Forelimb muscle (tissue), 1 donor: ENCODE measurements at places on chromosomes 2 and 18. TPM values are rescaled to one million over a fixed set of nuclear protein-coding genes. Genes with fewer than 3 reads are reported as not detected.

GRCh38 chr2:238267884-238268680 is 20.3 kb downstream of the PER2 start:
- no peak for DNase-seq

- no peak for DNase-seq
These were observed 30.9 kb upstream of the ICOS start for GRCh38 chr2:203905656-203906055.

The LRP1B gene
- 2.2 TPM for polyA plus RNA-seq

DNA sequence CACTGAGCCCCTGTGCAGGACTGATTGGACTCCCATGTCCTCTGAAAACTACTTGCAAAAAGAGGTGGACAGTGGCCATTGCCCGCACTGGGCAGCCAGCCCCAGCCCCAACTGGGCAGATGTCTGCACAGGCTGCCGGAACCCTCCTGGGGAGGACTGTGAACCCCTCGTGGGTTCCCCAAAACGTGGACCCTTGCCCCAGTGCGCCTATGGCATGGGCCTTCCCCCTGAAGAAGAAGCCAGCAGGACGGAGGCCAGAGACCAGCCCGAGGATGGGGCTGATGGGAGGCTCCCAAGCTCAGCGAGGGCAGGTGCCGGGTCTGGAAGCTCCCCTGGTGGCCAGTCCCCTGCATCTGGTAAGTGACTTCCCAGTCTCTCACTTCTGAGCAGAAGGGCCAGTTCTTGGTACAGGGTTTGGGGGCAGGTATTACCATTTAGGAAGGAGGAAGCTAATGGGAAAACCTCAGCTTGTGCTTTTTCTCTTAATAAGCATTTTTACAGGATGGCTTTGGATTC is 44.1 kb downstream of the TNFRSF11A start:
- DNase-seq = no peak

- DNase-seq = no peak
These were observed 6.1 kb upstream of the GPC1 start for GRCh38 chr2:240429341-240429871.

- DNase-seq = no peak
These were observed 6.1 kb upstream of the AMMECR1L start for GRCh38 chr2:127891811-127892210.

DNA sequence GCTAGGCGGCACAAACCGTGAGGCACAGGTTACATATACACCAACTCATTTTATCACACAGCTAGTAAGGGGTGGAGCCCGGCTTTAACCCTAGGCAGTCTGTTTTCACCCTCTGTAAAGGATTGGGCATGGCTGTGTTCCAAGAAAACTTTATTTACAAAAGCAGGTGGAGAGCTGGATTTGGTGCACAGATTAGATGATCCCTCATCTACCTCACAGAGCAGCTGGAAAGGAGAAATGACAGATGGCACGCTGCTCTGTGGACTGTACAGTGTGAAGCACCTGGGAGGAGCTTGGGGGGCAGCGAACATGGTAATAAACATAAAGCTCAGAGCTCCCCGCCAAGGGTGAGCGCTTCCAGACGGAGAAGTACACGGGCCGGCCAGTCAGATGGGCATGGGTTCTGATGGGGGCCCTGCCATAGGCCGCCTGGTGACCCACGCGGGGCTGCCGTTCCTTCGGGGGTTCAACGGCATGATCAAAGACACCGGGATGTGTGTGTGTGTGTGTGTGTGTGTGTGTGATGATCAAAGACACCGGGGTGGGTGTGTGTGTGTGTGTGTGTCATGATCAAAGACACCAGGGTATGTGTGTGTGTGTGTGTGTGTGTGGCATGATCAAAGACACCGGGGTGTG is 862 bp upstream of the TMEM177 start:
- DNase-seq = no peak

DNA sequence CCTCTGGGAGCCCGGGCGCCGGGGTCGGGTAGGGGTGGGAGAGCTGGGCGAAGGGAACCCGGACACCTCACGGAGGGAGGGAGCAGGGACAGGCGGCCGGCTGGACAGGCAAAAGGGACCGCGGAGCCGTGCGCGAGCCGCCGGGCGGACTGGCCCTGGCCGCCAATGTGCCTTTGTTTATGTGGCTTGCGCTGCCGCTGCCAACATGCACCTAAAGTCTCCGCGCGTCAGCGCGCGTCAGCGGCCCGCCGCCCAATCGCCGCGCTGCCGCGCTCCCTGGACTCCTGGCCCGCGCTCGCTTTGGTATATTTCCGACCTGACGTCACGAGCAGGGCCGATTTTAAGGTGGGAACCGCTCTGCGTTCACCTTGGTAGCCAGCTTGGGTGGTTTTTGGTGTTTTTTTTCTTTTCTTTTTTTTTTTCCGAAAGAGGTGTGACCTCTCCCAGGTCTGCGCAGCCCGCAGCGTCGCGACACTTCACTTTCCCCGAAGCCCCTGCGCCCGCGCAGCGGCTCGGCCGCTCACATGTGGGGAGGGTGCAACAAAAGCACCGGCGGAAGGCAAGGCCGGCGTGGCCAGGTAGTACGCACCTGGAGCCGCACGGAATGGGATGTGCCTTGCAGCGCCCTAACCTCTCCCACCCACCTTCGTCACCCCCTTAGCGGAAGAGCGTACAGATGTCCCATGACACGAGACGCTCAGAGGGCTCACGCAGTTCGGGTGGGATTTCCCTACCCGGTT is at the start of gene NR4A2:
Gene NR4A2, minus strand, starts transcription at position 188 of the 740 bp plus-strand sequence. CDS start 2,535 bp downstream, outside the sequence.
- DNase-seq = no peak

GRCh38 chr2:26008851-26009566 is 24.9 kb upstream of the RAB10 start:
- no peak for DNase-seq

The MAP3K19 gene
- polyA plus RNA-seq = not detected

GRCh38 chr2:240140511-240140910 is at the start of gene OTOS:
TSS of gene OTOS (minus strand) at chr2:240140658. CDS start at chr2:240140326, 332 bp downstream.
- DNase-seq = no peak

DNA sequence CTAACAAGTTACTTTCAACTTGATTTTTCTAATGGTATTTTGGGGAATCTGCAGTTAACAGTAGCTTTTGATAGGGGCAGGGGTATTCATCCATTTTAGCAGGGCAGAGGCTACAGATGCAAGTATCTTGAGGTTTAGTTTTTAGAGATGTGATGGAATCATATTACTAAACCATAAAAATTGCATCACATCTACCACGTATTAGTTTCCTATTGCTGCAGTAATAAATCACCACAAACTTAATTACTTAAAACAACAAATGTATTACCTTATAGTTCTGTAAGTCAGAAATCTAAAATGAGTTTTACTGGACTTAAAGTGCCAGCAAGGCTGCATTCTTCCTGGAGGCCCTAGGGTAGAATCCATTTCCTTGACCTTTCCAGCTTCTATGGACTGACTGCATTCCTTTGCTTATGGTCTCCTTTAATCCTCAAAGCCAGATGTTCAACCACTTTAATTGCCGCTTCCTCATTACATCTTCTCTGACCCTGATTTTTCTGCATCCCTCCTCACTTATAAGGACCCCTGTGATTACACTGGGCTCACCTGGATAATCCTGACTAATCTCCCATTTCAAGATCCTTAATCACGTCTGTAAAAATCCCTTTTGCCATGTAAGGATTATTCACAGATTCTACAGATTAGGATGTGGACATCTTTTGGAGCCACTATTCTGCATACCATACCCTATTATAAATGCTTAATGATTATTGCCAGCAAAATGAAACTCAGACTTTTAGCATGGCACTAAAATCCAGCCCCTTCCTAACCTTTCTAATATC is 21.9 kb upstream of the EXOC6B start:
- DNase-seq = no peak

- DNase-seq = no peak
These were observed 54.6 kb upstream of the TNP1 start for GRCh38 chr2:216914491-216914890.

- no peak for DNase-seq
These were observed 69.4 kb downstream of the TET3 start for GRCh38 chr2:74053959-74054715.

- no peak for DNase-seq
These were observed 7.5 kb downstream of the TMSB10 start for GRCh38 chr2:84912984-84913383.

DNA sequence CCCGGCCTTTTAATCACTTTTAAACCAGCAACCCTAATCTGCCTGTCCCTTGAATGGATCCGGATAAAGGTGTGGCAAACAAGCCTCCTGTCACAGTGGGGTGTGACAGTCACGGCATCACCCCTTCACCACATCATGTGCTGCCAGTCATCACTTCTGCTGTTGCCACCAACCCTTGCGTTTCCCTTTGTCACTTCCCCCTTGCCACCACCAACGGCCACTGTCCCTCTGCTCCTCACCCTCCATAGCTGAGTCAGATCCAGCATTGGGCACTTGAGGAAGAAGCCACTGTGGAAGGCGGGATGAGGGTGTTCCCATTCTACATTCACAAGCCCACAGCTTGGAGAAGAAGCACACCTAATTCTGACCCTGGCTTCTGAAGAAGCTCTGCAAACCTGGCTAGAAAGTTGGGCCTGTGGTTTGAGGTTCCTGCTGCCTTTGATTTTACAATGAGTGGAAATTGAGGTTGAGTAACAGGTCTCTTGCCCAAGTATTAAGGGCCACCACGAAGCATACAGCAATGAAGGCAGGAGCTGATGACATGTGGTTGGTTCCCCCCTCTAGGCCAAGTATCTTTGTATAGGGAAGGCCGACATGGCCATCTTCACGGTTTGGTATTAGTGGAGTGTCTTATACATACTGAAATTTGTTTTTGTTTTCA is 22.9 kb upstream of the DARS1 start:
- DNase-seq = no peak

The NPAS2 gene
- 10.6 TPM for polyA plus RNA-seq

The CD8A gene
- polyA plus RNA-seq = 0.22 TPM
